NCI-H510A treated with DMSO at 0.1 percent for 48 hours (cell line): ENCODE measurements at places on chromosomes 12 and 14.
A peak's percentile ranks its signal among the peaks of the same experiment; 100 is the strongest.

- no peak for DNase-seq
Observed at GRCh38 chr12:112705037-112705632, 86.4 kb upstream of the RPH3A start.

- DNase-seq: no peak
Observed at GRCh38 chr12:57160040-57160439, 12.6 kb upstream of the LRP1-AS start.

DNA sequence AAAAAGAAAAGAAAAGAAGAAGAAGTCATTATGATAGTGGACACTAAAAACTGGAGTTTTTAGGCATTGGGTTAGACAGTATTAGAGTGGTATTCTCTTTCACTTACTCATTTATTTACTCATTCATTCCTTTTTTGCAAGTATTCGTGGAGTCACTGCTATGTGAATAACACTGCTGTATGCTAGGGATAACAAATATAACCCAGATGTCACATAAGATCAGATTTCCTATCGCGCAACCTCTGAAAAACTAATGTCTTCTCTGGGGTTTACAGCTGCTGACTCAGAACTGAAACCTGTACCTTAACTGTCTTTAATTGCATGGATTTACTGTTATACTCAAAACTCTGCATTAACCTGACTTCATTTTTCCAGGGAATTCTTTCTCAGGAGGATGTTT lies 353.7 kb downstream of the LRIG3 start:
- no peak for DNase-seq

- no peak for DNase-seq
Observed at GRCh38 chr12:130878193-130879185, 6.6 kb downstream of the RAN start.

GRCh38 chr14:95320078-95320895 lies 579 bp upstream of the CLMN start:
- no peak for DNase-seq

DNA sequence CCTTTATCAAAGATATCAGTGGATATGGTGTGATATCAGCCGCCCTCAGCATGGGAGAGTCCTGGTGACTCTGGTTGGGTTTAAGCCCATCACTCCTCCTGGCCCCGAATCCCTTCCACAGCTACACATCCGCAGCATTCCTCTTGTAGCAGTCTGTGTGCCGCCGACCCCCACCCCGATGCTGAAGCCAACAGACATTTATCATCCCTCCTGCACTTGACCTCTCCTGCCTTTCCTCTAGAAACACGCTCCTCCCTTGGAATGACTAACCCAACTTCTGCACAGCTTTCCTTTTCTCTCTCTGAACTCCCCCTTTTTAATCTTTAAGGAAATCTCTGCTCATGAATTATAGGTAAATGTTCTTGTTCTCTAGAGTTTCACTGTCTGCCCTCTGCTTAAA lies 250.9 kb upstream of the FOXN3 start:
- no peak for DNase-seq

GRCh38 chr12:57063991-57064685 lies 14.2 kb upstream of the MYO1A start:
- no peak for DNase-seq

DNA sequence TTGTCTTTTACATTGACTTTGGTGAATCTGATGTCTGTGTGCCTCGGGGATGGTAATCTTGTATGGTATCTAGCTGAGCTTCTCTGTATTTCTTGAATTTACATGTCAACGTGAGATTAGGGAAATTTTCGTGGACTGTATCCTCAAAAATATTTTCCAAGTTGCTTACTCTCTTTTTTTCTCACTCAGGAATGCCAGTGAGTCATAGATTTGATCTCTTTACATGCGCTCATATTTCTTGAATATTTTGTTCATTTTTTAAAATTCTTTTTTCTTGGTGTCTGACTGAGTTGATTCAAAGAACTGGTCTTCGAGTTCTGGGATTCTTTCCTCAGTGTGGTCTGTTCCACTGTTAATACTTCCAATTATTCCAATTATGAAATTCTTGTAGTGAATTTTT lies 207.7 kb downstream of the RAD51B start:
- DNase-seq: no peak

DNA sequence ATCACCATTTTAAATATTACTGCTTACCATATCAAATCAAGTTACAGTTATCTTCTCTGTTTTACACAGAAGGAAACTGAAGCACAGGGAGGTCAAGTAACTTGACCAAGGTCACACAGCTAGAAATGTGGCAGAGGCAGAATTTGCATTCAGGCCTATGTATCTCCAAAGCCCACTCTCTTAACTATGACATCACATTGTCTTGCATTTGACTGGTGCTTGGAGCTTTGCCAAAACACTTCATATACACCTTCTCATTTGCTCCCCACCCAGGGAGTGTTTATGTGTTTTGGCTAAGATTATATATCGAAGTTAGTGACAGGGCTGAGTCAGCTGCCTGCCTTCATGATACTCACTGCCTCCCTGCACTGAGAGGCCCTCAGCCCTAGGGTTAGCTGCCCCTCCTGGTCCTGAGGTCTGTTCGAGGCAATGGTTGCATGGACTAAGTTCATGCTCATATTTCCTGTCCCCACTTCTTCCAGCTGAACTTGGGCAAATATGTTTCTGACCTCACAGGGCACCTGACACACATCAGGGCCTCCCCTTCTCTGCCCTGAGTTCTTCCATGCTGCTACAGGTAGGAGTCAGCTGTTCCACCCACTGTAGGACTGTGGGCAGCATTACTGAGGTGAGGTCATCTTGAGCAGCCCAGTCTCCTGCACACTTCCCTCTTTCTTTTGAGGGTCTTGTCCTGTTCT lies 1.8 kb downstream of the GALNT6 start:
- no peak for DNase-seq

DNA sequence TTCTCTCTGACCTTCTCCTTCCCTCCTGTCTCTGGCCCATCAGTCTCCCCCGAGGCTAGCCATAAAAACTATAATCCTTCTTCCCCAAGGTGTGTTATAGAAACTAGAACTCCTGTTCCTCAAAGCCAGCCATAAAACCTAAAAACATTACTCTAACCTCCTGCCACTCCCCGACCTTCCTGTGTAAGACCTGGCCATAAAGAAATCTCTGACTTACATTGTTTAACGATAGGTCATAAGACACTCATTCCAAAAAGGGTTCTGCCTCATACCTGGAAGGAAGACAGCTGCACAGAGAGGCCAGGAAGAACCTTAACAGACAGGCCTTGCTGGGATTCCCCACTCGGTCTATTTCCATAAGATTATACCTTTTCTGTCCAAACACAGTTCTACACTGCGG lies 70.9 kb upstream of the EEA1 start:
- DNase-seq: no peak

GRCh38 chr14:21711360-21711961 lies 37.8 kb upstream of the OR4E1 start:
- DNase-seq: peak; percentile 48

GRCh38 chr12:130818635-130819576 lies 20.1 kb downstream of the STX2 start:
- DNase-seq: peak; percentile 87

- no peak for DNase-seq
Observed at GRCh38 chr14:61178226-61179060, 102.7 kb downstream of the TMEM30B start.

DNA sequence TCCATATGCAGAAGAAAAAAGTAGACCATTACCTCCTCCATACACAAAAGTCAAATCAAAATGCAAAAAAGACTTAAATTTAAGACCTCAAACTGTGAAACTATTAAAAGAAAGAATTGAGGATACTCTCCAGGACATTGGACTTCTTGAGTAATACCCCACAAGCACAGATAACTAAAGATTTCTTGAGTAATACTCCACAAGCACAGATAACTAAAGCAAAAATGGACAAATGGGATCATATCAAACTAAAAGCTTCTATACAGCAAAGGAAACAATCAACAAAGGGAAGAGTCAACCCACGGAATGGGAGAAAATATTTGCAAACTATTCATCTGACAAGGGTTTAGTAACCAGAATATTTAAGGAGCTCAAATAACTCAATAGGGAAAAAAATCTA lies 427.9 kb downstream of the CCDC91 start:
- DNase-seq: no peak

DNA sequence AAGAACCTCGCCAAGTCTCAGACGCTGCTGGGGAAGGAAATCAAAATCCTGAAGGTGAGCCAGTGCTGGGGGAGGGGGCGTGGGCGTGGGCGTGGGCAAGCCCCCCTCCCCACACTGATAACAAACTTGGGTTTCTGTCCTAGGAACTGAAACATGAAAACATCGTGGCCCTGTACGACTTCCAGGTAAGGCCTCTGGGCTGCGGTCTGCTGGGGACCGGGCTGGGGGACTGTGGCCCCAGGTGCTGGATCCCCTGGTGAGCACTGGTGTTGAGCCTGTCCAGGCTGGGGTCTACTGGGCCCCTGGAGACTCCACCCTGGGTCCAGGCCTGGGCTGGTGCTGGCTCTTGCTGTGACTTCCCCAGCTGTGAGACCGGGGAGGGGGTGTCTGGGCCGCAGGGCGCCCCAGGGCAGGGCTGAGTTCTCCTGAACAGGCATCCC lies 1.2 kb downstream of the ULK1 start:
- DNase-seq: no peak

- DNase-seq: no peak
Observed at GRCh38 chr12:22624548-22624869, 462 bp upstream of the ETNK1 start.

- no peak for DNase-seq
Observed at GRCh38 chr14:101589486-101590015, 28.3 kb downstream of the DIO3 start.

DNA sequence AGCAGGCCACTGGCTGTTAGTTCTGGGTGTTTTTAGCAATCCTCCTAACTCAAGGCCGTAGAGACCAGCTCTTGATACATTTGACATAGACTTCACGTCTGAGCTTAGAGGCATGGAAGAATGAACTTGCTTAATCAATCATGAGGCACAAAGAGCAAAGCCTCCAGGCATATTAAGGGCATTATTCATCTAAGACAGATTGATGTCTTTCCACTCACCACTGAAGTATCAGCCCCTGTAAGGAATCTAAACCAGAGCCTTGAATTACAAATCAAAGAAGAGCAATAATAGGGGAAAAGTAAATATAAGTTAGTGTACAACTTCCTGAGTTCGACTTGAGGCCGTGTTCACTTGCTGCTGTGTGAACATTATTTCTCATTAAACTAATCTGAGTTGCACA lies 1470.7 kb downstream of the AACS start:
- DNase-seq: no peak

DNA sequence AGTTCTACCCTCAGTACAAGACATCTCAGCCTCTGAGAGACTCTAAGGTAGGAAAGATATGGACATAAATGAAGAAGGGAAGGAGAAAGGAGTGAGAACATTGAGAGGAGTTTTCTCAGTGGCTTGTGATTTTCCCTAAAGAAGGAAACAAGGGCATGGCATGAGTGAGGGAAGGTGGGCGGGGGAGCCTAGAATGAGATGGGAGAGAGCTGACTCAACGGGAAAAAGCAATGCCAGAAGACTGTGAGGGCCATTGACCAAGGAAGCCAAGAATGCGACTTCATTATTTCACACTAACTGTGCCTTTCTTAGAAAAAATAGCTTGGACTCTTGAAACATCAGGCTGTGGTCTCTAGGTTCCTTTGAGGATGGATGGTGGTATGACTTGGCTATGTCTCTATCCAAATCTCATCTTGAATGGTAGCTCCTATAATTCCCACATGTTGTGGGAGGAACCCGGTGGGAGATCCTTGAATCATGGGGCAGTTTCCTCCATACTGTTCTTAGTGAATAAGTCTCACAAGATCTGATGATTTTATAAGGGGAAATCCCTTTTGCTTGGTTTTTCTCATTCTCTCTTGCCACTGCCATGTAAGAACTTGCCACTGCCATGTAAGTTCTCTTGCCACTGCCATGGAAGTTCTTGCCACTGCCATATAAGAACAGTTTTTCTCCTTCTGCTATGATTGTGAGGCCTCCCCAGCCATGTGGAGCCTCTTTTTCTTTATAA lies 279.6 kb downstream of the NUAK1 start:
- no peak for DNase-seq

- no peak for DNase-seq
Observed at GRCh38 chr12:125187148-125187745, 122.0 kb downstream of the AACS start.

- no peak for DNase-seq
Observed at GRCh38 chr12:45336762-45337596, 121.1 kb downstream of the ANO6 start.

DNA sequence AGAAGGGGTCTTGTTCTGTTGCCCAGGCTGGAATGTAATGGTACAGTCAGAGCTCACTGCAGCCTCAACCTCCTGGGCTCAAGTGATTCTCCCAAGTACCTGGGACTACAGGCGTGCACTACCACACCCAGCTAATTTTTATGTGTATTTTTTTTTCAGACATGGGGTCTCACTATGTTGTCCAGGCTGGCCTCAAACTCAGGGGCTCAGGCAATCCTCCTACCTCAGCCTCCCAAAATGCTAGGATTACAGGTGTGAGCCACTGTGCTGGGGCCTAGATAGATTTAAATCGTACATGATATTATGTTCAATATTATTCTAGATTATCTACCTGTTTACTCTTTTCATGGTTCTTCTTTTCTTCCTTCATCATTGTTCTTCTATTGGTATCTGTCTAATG lies 61.5 kb downstream of the IFT81 start:
- no peak for DNase-seq

DNA sequence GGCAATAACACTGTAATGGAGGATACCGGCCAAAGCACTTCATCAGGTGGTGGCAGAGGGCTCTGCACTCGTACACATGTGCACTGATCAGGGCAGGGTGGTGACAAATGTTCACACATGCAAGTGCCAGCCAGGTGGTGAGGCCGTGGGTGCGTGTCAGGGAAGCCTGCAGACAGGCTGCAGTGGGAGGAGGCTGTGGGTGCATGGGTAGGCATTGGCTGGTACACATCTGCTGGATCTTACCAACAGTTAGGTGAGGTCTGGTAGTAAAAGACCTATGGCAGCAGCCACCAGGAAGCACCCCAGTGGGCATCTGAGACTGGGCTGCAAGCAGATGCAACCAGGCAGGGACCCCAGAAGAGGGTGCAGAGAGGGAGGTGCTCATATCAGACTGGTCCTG lies 65.3 kb downstream of the PDE6H start:
- DNase-seq: no peak

DNA sequence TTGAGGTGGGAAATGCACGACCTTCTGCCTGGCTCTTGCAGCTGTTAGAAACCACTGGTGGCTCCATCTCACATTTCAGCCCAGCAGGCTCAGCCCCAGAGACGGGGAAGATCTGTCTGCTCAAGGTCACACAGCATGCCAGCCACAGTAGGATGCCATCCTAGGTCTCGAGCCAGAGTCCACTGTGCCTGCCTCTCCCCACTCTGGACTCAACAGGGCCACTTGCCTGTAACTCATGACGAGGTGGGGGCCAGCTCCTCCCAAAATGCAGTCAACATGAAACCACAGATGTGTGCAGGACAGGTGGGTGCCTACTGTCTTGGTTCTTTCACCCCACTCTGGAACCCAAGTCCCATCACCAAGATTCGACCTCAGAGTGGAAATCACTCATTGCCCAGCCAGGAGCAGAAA lies 23.2 kb downstream of the BCL11B start:
- DNase-seq: no peak

DNA sequence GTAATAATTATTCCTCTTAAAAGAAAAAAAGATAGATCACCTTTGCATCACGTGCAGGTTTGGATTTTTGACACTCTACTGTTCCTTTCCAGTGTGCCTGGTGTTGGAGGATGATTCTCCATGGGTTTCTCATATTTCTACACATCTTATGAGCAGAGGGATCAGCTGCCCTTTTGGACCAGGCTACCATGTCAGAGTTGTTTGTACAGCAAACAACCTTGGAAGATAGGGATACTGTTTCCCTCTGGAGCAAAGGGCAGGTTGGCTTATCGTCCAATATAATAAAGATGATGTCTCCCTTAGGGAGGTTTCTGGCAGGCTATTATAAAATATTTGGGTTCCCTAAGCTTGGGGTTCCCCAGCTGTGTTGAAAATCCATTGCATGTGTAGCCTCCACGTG lies 42.1 kb downstream of the DAO start:
- no peak for DNase-seq
